Muscle of back (tissue), 13 donors: ENCODE measurements at places on chromosomes 16 and 17. TPM values are rescaled to one million over a fixed set of nuclear protein-coding genes. Genes with fewer than 3 reads are reported as not detected.
A peak's percentile ranks its signal among the peaks of the same experiment; 100 is the strongest.

GRCh38 chr16:82535262-82535661 is 91.5 kb upstream of the CDH13 start:
- no peak for DNase-seq

DNA sequence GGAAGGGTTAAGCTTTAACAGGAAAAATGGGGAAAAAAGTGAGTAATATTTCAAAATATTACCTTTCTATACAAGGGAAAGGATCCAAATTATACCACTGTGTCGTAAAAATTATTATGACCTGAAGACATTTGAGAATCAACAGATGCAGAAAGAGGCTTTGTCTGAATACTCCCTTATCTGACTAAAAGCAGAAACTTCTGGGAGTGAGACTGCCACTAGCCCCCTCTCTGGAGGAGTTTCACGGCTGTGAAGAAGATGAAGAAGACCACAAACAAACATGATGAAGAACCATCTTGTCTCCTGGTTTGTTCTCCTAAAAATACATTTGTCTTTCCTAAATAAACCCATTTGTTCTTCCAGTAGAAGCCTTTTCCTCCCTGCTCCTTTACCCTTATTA is 29.4 kb downstream of the CNTROB start:
- DNase-seq: no peak

Gene PPY
- not detected for polyA plus RNA-seq

Gene TMEM238L
- polyA plus RNA-seq: not detected

- DNase-seq: no peak
These were observed 557.7 kb downstream of the MAF start for GRCh38 chr16:79042886-79043285.

Gene SYCE1L
- polyA plus RNA-seq: 3.6 TPM

GRCh38 chr16:13453325-13453724 is 466.6 kb upstream of the ERCC4 start:
- no peak for DNase-seq

Gene NT5M
- polyA plus RNA-seq: 4.3 TPM

Gene GUCY2D
- not detected for polyA plus RNA-seq

Gene CDYL2
- 3.7 TPM for polyA plus RNA-seq

GRCh38 chr16:23826528-23827045 is 9.2 kb upstream of the PRKCB start:
- no peak for DNase-seq

Gene MYH13
- polyA plus RNA-seq: 0.97 TPM

DNA sequence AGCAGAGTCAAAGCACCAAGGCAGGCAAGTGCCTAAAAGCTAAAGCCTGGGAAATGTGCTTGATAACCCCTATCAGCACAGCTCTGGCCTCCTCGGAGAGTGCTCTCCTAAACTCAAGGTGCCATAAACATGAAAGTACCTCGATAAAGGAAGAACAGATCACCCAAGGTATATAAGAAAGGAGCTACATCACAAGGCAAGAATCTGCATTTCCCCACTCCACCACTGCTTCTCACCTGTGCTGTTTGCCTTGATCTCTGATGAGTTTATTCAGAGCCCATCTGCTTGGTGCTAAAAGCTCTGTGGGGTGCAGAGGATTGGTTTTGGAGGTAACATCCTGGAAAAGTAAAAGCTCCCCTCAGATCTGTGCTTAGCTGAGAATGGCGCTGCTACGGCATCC is 449.5 kb upstream of the CDH5 start:
- no peak for DNase-seq

GRCh38 chr17:6052926-6053325 is 17.3 kb upstream of the WSCD1 start:
- no peak for DNase-seq

Gene TVP23A
- 3.1 TPM for polyA plus RNA-seq

DNA sequence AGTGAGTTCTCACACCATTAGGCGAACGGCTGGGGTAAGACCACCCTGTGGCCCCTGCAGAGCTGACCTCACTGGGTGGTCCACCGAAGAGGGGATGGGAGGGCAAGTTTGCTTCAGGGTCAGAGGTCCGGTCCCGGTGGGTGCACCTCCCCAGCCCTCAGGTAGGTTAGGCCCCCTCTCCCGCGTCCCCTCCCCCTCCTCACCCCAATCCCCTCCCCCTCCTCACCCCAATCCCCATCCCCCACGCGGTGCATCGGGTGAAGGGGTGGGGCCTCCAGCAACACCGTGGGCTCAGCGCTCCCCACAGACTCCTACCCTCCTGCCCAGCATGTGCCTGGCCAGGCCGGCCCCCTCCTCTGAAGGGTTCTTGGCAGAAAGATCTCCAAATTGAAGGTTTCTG is 13.4 kb downstream of the MCRIP1 start:
- DNase-seq: no peak

DNA sequence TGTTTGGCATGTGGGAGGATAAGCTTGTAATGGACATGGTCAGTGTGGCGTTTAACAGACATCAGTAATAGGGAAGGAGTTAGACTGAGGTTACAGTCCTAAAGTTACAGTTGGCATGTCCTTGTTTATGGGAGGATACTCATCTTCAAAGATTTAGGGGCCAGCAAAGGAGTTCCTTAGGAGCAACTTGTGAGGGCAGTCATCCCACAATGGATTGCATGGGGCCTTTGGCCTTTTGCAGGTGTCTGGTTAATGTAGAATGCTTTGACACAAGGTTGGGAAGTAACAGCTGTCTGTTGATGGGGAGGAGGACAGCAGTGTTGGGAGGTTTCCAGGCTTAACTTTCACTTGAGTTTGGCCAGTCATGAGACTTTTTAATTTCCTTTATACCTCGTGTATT is 2.2 kb downstream of the NUBP1 start:
- no peak for DNase-seq

- no peak for DNase-seq
These were observed 219.3 kb upstream of the GSE1 start for GRCh38 chr16:85393674-85394451.

DNA sequence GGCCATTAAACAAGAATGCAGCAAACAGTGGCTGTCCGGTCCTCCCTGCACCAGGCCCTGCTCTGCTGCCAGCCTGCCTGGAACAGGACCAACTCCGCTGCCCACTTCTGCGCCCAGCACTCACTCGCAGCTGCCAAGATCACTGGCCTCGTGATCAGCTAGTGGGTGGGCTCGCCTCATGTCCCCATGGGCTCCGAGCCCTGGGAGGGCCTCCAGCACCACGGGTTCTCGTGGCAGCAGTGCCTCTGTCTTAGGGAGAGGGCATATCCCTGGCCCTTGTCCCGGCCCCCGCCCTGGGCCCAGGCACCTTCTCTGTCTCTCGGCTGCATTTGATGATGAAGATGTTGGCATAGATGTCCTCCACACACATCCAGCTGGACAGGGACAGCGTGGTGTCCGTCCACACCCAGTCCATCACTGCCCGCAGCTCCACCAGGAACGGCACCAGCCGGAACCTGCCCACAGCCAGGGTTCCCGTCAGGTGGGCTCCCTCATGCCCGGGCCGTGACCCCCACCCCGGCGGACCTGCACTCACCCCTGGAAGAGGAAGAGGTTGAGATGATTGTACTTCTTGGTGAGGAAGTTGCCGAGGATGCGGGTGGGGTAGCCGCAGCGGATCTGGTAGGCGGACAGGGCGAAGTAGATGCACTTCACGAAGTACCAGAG is 13.1 kb downstream of the CTU2 start:
- DNase-seq: no peak

- no peak for DNase-seq
These were observed 1372.6 kb downstream of the CDH11 start for GRCh38 chr16:63749276-63749675.

DNA sequence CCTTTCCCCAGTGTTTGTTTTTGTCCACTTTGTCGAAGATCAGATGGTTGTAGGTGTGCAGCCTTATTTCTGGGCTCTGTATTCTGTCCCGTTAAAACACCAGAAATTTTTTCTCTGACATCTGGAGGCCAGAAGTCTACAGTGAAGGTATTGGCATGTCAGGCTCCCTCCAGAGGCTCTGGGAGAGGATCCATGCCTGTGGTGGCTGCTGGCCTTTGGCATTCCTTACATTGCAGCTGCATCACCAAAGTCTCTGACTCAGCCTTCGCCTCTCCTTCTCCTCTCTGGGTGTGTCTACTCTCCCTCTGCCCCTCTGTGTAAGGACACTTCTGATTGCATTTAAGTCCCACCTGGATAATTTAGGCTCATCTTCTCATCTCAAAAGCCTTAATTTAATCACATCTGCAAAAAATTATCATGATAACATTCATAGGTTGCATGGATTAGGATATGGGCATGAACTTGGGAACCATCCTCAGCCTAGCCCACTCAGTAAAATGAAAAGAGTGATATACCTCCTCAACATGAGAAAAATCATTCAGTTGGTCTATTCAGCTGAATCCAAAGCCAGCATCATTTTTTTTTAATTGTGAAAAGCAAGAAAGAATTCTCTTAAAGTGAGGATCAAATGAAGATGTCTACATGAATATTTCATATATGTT is 78.0 kb downstream of the MAP2K6 start:
- DNase-seq: no peak

Gene RAB26
- polyA plus RNA-seq: 1.1 TPM

- DNase-seq: peak; percentile 81
These were observed 81.3 kb upstream of the PLCG2 start for GRCh38 chr16:81697616-81698309.

DNA sequence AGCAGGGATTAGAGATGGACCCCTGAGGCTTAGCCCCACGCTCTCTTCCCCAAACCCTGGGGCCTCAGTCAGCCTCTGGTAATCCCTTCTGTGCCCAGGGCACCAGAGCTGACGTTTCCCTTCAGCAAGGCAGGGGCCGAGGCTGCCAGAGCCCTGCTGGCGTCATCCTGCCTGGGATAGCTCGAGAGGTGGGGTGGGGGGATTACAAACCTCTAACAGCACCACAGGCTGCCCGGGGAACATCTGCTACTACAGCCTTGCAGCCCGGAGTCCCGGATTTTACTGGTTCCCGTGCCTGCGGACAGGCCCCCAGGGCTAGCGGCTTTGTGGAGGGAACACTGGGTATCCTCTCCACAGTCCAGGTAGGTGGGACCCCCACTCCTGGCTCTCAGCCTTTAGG is at the start of gene AANAT:
Gene AANAT, plus strand, starts transcription at position 238 of the 400 bp plus-strand sequence. CDS start 1,144 bp downstream, outside the sequence.
- DNase-seq: peak; percentile 32

GRCh38 chr17:45222289-45222995 is 757 bp downstream of the FMNL1 start:
- no peak for DNase-seq

Gene MMP28
- 3.3 TPM for polyA plus RNA-seq

Gene SOX15
- 4.3 TPM for polyA plus RNA-seq

Gene WFDC1
- 1.4 TPM for polyA plus RNA-seq

- DNase-seq: peak; percentile 75
These were observed 457 bp downstream of the CHTF8 start for GRCh38 chr16:69131839-69132423.

Gene TBC1D3C
- polyA plus RNA-seq: 0.94 TPM

Gene KRTAP9-4
- polyA plus RNA-seq: not detected

GRCh38 chr17:50429793-50430192 is 3.8 kb downstream of the ACSF2 start:
- DNase-seq: no peak

Gene CD68
- 26.4 TPM for polyA plus RNA-seq

DNA sequence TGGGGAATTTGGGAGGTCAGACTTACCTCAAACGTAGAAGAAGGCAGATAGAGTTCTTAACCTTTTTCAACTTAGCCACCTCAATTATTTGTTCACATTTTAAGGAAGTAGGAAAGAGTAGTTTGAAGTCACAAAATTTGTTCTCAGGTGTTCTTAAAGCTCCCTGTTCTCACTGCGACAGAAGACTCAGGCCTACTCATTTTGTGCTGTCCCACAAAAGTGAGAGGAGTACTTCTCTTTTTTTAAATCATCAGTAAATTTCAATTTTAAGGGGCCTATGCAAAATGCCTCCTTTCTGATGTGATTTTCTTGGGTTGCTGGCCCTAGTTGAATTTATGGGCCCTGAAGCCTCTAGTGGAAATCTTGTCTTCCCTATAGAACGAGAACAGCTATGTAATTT is 133.4 kb downstream of the MAP2K6 start:
- no peak for DNase-seq

DNA sequence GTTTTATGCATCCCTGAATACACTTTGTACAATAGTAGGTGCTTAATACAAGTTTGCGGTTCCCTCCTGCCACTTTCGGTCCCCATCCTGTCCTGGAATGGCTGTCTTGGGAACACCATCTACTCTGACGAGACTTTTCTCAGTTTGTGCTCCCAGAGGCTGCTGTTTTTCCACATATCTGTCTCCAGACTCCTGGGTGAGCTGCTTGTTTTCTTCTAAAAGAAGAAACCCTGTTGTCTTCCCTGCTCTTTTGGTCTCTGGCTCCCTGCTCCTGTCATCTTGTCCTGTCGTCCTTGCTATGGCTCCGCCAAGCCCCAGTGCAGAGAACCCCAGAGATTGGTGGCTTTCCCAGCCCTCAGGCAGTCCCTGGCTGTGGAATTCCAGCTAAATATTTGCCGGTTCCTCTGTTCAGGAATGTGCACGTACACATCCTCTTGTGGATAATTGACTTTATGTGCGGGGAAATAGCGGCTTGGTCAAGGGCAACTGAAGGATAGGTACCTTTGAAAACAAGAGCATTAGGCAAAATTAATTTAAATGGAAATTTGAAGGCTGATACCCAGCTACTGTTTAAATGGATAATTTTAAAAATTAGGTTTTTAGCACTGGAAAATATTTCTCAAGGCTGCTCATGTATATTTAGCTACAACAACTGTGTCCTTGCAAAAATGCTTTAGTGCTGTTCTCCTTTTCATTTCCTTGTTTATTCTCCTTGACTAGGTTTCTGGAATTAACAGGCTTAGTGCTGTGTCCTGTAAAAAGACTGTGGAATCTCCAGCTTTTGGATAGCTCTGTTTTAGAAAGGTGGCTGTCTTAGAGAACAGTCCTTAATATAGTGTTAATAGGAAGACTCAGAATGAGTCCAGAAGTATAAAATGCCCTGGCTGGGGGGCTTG is 50.2 kb upstream of the SLC12A3 start:
- no peak for DNase-seq

- no peak for DNase-seq
These were observed 68.7 kb downstream of the ARSG start for GRCh38 chr17:68359791-68360535.

GRCh38 chr16:13005721-13006247 is 104.4 kb downstream of the SHISA9 start:
- no peak for DNase-seq

- DNase-seq: peak; percentile 52
These were observed 32.0 kb upstream of the PLLP start for GRCh38 chr16:57316390-57317017.

- DNase-seq: peak; percentile 99
These were observed 1.9 kb upstream of the PER1 start for GRCh38 chr17:8153957-8154607.

DNA sequence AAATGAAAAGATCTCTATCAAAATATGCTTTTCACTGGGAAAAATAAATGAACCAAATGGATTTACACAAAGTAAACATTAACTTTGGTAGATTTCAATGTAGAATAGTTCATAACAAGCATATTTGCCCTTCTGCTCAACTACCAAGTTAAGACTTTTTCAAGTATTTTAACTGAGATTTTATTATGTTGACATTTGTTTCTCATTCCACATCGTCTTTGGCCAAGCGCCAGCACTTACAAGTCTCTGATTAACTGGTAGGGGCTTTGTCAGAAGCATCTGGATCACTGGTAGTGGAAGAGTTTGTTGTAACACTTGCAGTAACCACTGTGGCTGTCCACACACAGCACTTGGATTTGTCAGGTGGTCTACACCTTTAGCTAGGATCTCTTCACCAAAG is 22.9 kb downstream of the SLFN12L start:
- no peak for DNase-seq

GRCh38 chr16:27678955-27679354 is 129.0 kb downstream of the KATNIP start:
- no peak for DNase-seq

- peak; percentile 61 for DNase-seq
These were observed 40.3 kb upstream of the MRPS23 start for GRCh38 chr17:57889892-57890856.

Gene MPRIP
- polyA plus RNA-seq: 155 TPM

GRCh38 chr16:50478075-50478772 is 70.0 kb upstream of the NKD1 start:
- DNase-seq: no peak
